ENCODE measurements at places on chromosomes 1 and 21. TPM values are rescaled to one million over a fixed set of nuclear protein-coding genes. Genes with fewer than 3 reads are reported as not detected.

SYCP1 gene
- not detected for total RNA-seq

PDC gene
- not detected for total RNA-seq

RCAN3 gene
- total RNA-seq = 13.0 TPM

IFI44L gene
- 4.4 TPM for total RNA-seq

FOXD3 gene
- total RNA-seq = not detected

DNASE2B gene
- total RNA-seq = not detected

CDC42BPA gene
- total RNA-seq = 137 TPM

CEP170 gene
- total RNA-seq = 459 TPM

CYP4Z1 gene
- 0.25 TPM for total RNA-seq

Measured in temporal lobe (tissue), 4 donors.